ENCODE measurements at places on chromosomes 4 and X.
A peak's percentile ranks its signal among the peaks of the same experiment; 100 is the strongest.

DNA sequence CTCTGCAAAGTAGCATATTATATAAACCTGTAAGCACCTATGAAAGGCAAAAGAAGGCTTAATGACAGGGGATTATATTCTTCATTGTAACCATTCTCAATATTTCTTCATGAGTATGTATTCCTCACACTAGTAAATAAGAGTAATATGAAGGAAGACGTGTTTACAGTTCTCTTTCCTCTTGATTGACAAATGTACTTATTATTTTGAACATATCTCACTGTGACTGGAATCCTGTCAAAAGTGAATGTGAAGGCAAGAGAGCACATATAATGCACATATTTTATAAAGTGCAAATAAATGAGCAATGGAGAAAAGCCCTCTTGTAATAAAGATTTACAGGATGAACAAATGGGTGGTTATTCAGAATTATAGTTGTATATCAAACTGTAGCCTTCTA is 19.7 kb downstream of the FAM47A start:
- no peak for DNase-seq

DNA sequence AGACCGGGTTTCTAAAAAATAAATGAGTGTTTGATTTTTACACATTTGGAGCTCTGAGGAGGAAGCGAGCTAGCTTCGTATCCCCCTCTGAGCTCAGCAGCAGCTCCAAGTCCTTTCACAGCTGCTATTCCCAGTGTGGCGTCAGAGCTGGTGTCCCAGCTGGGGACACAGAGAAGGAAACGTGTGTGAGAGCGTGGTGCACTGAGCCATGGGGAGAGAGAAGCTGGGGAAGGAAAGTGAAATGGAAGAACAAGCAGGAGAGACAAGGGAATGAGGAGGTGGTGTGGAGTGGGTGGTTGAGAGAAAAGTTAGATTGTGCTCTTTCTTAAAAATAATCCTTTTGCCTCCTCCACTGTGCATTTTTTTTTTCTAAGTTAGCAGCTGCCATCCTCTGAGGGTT is 79.5 kb upstream of the SLC4A4 start:
- no peak for DNase-seq

GRCh38 chrX:118174516-118175098 is 58.0 kb upstream of the KLHL13 start:
- DNase-seq, result peak; percentile 54

GRCh38 chr4:181106398-181106797 is 1136.8 kb upstream of the TENM3 start:
- no peak for DNase-seq

- DNase-seq, result no peak
These were observed 143.4 kb downstream of the CENPC start for GRCh38 chr4:67401902-67402301.

DNA sequence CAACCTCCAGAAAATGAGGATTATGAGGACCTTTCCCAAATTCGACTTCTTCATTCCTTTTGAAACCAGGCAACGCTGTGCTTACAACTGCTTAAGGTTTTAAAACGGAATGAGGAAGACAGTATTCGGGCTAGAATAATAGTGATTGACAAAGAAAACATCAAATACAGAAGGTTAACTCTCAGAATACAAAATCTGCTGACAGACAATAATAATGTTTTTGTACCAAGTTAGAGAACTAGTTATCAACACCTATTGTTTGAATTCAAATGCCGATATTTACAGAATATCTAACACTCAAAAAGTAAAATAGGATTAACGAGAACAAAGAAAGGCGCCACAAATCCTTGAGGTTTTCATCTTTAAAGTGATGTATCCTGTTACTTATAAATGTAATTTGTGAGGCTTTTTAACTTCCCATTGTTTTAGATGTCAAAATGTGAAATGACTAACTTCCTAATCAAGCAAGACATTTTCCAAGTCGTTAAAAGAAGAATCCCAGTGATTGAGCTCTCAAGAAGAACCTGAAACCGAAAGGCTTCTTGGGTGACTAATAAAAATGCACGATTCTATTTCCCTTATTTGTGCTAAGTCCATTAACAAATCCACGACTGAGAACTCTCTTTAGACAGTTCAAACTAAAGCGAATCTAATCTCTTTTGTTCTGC is 118.3 kb downstream of the SORBS2 start:
- no peak for DNase-seq

DNA sequence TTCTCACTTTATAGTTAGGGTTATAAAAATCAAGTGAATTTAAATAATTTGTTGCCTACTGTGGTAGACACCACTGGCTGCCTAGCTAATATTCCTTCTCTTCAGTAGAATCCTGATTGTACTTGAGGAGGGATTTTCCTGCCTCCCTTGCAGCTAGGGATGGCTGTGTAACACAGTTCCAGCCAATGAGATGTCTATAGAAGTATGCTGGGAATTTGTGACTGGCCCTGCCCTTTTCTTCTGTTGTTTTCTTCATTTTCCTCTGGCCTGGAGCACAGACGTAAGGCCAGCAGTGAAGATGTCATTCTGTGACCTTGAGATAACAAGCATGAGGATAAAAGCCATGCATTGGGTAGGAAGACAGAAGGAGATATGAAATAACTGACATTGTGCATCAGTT is 145.1 kb downstream of the MGST2 start:
- no peak for DNase-seq

DNA sequence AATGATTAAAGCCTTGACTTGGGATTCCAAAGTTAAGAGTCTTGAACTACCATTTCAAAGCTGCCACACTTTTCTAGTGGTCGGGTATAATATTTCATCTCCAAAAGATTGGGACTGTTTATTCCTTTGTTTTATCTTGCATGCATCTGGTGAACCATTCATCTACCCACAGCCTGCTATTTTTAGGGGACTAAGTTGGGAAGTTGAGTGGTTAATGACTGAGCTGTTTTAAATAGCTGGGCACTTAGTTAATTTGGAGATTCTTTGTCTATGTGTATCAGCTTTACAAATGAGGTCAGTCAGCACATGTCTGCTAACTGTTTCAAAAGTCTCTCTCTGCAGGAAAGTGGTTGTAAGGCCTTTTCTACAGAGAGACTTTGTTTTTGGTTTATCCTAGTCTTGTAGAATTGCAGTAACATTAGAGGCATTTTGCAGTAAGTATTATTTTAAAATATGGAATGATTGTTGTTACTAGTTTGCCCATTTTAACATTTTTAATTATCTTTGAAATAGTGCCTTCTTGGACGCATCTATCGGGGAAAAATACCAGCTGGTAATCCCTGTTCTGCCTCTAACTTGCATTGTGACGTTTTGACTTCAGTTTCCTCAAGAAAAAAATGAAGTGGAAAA is 8.2 kb downstream of the BMP2K start:
- no peak for DNase-seq

DNA sequence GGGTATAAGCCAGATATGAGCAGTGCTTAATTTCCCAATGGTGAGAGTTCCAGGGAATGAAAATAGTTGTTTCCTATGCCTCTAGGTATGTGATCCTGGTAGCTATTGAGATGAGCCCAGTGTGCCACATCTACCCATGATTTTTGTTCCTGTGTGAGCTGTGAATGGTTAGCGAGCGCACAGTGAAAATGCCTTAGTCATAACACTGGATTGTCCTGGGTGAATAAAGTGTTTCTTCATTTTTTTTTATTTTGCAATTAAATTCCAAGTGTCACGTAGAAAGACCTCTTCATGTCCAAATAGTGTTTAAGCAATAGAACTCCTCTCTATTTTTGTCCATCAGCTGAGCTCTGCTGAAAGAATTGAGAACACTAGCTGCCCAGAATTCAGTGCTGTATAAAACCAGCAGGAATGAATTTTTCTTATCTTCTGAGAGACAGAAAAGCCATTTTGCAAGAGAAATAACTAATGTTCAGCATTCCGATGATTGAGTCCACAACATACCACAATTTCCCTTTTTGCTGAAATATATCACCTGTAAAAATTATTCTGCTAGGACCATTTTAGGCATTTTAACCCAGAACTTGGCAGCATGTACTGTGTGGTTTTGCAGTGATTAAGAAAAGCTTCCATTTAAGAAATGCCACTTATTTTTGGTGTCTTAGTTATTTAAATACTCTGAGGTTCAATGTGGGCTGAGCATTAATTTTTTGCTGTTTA is 5.6 kb downstream of the MAOA start:
- DNase-seq, result no peak

GRCh38 chrX:139739138-139739537 is 31.2 kb upstream of the MCF2 start:
- no peak for DNase-seq

- DNase-seq, result no peak
These were observed 14.3 kb upstream of the RAB9B start for GRCh38 chrX:103846386-103846785.

DNA sequence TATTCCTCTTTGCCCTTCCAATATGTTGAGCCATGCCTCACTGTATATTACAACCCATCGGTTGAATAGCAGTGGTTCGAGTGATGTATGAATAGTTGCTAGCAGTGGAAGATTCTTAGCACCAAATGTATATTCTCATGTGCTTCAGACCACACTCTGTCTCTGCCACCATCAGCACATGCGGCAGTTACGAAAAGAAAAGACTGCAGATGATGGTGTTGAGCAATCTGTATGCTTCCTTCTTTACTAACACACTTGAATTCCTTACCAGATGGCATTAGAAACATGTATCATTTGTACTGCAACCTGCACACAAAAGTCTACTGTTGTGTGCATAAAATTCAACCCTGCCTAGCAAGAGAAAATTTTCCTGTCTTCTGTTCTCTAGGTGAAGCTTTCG is 214.6 kb downstream of the ENOX2 start:
- DNase-seq, result no peak

DNA sequence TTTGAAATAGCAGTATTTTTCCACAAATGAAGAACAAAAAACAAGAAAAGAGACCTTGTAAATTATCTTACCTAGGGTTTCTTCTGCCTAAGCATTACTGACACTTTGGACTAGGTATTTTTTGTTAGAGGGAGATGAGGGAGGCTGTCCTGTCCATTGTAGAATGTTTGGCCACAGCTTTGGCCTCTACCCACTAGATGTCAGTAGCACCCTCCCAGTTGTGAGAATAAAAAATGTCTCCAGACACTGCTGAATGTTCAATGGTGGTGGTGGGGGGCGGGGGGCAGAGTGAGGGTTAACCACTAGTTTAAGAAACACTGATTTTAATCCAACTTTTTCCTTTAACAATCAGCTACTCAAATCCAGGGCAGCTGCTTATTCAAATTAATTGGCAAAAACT is 25.8 kb downstream of the OTUD4 start:
- no peak for DNase-seq

- DNase-seq, result no peak
These were observed at the start of gene ASB12 for GRCh38 chrX:64230123-64230970. ASB12 (minus strand) TSS chrX:64230607; CDS start chrX:64225650, 4,957 bp downstream.

DNA sequence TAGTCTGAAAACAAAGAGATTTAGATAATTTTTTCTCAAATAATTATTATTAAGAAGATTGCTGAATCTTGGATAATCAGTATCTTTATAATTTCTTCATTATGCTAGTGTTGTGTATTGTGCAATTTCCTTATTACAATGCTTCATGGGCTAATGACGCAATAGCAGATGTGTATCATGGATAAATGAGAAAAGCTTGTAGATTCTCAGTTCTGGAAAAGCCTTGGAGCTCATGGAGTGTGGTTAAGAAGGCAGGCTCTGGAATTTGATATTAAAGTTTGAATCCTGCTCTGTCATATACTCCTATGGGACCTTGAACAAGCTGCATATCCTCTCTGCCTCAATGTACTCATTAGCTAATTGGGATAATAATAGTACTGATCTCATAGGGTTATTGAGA is 18.9 kb upstream of the CXCL8 start:
- DNase-seq, result no peak

- no peak for DNase-seq
These were observed 56.7 kb downstream of the RAPGEF2 start for GRCh38 chr4:159159611-159160010.

DNA sequence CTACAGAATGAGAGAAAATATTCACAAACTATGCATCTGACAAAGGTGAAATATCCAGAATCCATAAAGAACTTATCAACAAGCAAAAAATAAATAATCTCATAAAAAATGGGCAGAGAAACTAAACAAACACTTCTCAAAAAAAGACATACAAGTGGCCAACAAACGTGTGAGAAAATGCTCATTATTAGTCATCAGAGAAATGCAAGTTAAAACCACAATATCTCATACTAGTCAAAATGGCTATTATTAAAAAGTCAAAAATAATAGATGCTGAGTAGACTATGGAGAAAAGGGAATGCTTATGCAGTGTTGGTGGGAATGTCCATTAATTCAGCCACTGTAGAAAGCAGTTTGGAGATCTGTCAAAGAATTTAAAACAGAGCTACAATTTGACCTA is 533.3 kb downstream of the TMA16 start:
- no peak for DNase-seq

DNA sequence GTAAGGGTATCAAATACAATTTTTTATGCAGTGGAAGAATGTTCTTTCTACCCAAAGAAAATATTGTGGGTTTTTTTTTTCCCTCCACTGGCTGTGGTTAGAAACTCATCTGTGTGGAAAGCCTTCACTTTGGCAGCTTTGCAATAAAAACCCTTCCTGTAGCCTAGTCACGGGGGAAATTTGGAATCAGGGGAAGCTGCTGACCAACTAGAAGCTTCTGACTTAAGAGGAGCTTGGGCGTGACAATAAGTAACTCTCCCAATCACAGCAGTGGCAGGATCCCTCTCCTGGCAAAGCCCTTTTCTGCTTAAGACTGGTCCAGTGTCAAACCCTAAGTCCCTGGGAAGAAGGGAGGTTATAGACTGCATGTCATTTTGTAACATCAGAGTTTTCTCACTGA is 87.9 kb downstream of the LRRC66 start:
- no peak for DNase-seq

DNA sequence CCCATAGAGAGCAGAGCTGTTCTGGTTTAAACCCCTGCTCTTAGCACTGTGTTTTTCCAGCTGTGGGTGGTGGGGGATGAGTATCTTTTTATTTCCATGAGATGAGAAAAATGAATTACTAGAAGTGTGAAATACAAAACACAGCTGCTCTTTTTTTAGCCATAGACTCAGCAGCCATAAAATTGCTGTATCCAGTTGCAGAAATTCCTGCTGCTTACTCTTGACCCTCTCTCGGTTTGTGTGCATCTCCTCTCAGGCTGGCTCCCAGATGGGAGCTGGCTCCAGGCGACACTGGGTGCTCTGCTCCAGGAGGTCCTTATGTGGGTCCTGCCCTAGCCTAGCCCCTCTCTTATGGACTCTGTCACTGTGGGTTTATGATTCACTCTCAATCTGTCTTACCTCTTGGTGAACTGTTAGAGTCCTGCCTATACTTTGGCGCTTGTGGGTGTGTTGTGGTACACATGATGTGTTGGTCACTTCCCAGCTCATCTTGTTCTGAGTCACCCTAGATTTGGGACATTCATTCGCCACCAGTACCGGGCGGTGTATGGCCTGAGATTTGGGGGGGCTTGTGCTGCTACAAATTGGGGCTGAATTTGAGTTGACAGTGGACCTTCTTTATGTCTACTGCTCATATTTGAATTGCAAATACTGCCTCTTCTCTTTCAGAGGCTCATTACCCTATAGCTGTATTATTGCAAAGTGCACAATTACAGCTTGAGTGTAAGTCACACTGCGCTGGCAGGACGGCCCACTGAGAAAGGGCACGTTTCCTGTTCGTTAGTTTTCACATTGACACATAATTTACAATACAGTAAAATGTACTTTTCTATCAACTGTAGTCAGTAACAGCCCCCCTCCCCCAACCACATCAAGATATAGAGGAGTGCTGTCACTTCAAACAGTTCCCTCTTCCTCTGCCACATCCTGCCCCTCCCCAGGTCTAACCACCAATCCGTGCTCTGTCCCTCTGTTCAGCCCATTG is 46.9 kb upstream of the MSANTD1 start:
- no peak for DNase-seq
